ENCODE measurements at places on chromosomes 7 and 10. TPM values are rescaled to one million over a fixed set of nuclear protein-coding genes. Genes with fewer than 3 reads are reported as not detected.

DNA sequence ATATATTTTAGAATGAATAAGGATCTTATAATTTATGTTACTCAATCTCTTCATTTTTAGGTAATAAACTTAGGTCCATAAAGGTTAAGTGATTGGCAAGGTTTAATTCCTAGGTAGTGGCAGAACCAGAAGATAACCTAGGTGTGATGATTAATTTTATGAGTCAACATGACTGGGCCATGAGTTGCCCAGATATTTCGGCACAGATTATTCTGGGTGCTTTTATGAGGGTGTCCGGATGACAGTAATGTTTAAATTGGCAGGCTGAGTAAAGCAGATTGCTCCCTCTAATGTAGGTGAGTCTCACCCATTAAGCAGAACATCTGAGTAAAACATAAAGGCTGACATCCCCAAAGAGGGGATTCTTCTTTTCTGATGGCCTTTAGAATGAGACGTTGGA, 1349.3 kb upstream of the CELF2 start:
- H3K27me3 ChIP-seq = no peaks in the 10 kb centered on the region
- peak; percentile 48 for DNase-seq
- peaks cover 12% of the 10 kb centered on the region for H3K4me1 ChIP-seq
- H3K27ac ChIP-seq = peak overlapping the region; percentile 13
- H3K4me3 ChIP-seq = no peak overlapping the region

- H3K27ac ChIP-seq = no peak overlapping the region
- no peak overlapping the region for H3K4me3 ChIP-seq
- no peaks in the 10 kb centered on the region for H3K4me1 ChIP-seq
- H3K36me3 ChIP-seq = no peaks in the 10 kb centered on the region
- H3K27me3 ChIP-seq = peaks cover 14% of the 10 kb centered on the region
These were observed 186.2 kb upstream of the PDE1C start for GRCh38 chr7:32256376-32256775.

DNA sequence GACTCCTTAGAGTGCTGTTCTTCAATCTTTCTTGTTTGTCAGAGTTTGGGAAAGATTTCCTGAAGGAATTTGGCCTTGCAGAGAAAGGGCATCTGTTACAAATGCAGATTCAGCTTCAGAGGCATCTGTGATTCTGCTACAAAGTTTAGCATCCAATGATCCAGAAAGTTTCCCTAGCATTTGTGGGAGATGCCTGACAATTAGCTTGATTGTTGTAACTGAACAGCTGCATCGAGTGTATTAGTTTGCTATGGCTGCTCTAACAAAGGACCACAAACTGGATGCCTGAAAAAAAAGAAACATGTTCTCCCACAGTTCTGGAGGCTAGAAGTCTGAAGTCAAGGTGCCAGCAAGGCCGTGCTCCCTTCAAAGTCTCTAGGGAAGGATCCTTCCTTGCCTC, 365.1 kb downstream of the GRID1 start:
- H3K4me1 ChIP-seq = no peaks in the 10 kb centered on the region
- no peak overlapping the region for H3K4me3 ChIP-seq
- H3K27ac ChIP-seq = no peak overlapping the region
- DNase-seq = no peak
- no peaks in the 10 kb centered on the region for H3K36me3 ChIP-seq

DNA sequence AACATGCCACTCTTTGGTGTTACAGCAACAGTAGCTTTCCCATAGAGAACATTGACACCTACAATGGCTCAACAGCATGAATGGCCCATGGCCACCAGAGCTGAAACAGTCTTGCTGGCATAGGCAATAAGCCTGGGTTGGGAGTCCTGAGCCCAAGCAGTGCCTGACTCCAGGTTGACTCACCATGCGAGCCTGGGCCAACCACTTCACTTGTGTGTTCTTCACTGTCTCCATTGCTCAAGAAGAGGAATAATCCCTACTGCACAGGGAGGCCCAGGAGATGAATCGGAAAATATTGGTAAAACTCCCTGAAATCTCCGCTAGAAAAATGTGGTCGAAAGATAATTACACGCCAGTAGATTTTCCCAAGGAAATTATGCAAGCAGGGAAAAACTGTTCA, 89.2 kb upstream of the INHBA start:
- no peaks in the 10 kb centered on the region for H3K4me1 ChIP-seq
- H3K36me3 ChIP-seq = no peaks in the 10 kb centered on the region
- no peak overlapping the region for H3K27ac ChIP-seq
- no peaks in the 10 kb centered on the region for H3K27me3 ChIP-seq
- DNase-seq = peak; percentile 30
- H3K4me3 ChIP-seq = no peak overlapping the region

GRCh38 chr10:29120216-29120615, 168.7 kb upstream of the LYZL1 start:
- DNase-seq = peak; percentile 87
- H3K27me3 ChIP-seq = no peaks in the 10 kb centered on the region
- H3K4me1 ChIP-seq = peaks cover 8% of the 10 kb centered on the region
- peaks cover under 1% of the 10 kb centered on the region for H3K36me3 ChIP-seq
- peak overlapping the region; percentile 2 for H3K27ac ChIP-seq
- no peak overlapping the region for H3K4me3 ChIP-seq

DNA sequence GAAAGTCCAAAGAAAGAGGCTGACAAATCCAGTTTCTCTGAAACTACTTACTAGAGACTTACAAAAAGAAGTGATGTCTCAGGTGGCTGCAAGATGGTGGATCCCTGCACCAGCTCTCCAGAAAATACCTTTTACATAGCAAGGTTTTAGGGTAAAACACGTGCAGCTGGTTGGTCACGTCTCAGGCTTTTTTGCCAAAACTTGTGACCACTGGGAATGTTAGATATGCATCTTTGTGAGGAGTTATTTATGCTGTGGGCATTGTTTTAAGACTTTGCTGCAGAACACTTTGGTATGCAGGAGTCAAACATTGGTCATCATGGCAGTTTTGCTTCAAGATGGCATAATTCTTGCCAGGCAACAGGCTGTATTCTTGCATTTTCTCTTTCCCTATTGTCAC, 1352.8 kb downstream of the REEP3 start:
- no peak overlapping the region for H3K4me3 ChIP-seq
- H3K27me3 ChIP-seq = no peaks in the 10 kb centered on the region
- no peak overlapping the region for H3K27ac ChIP-seq
- H3K36me3 ChIP-seq = no peaks in the 10 kb centered on the region
- DNase-seq = no peak

- H3K4me3 ChIP-seq = no peak overlapping the region
- H3K36me3 ChIP-seq = peaks cover 5% of the 10 kb centered on the region
- H3K4me1 ChIP-seq = no peaks in the 10 kb centered on the region
- DNase-seq = no peak
These were observed 314.8 kb downstream of the DNAJB6 start for GRCh38 chr7:157651366-157652160.

DNA sequence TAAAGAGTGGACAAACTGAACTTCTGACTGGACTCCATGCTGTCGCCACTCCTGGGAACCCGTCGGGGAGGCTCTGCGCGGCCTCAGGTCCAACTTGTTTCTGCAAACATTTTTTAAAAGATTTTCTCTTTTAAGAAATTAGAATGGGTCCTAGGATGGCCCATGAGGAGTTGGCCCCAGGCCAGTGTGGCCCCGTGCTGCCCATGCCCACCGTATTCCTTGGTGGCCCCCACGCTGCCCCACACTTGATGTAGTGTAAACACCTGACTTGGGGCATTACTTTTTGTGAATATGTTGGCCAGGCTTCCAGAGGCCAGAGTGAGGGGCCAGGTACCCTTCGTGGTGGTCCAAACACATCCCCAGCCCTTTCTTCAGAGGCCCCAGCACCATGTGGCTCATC, 19.3 kb downstream of the ZNF316 start:
- H3K36me3 ChIP-seq = peaks cover 40% of the 10 kb centered on the region
- no peaks in the 10 kb centered on the region for H3K27me3 ChIP-seq
- H3K4me1 ChIP-seq = no peaks in the 10 kb centered on the region
- no peak overlapping the region for H3K27ac ChIP-seq
- no peak overlapping the region for H3K4me3 ChIP-seq

DNA sequence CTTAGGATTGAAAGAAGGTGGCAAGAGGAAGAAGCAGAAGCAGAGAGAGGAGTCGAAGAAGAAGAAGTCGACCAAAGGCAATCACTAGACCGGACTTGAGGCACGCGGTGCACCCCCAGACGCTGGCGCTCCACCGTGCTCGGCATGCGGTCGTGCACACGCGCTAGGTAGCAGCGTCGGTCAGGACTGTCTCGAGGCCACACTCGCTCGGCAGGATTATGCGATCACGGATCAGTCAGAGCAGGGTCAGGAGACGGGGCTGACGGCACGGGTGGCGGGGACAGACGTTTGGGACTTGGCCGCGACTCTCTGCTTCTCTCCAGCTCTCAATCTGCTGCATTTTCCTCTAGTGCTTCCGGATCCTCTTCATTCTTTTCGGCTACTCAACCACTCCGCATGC, 79.2 kb downstream of the DNAJB6 start:
- peaks cover 32% of the 10 kb centered on the region for H3K36me3 ChIP-seq
- peaks cover 9% of the 10 kb centered on the region for H3K4me1 ChIP-seq
- H3K27me3 ChIP-seq = no peaks in the 10 kb centered on the region
- H3K27ac ChIP-seq = no peak overlapping the region
- no peak for DNase-seq
- H3K4me3 ChIP-seq = no peak overlapping the region

GRCh38 chr7:43937444-43937843, 11.2 kb downstream of the UBE2D4 start:
- H3K36me3 ChIP-seq = no peaks in the 10 kb centered on the region
- H3K4me1 ChIP-seq = no peaks in the 10 kb centered on the region
- DNase-seq = no peak
- no peak overlapping the region for H3K27ac ChIP-seq
- no peaks in the 10 kb centered on the region for H3K27me3 ChIP-seq

- H3K27me3 ChIP-seq = peaks cover 2% of the 10 kb centered on the region
- H3K4me1 ChIP-seq = no peaks in the 10 kb centered on the region
- DNase-seq = no peak
- H3K36me3 ChIP-seq = no peaks in the 10 kb centered on the region
- H3K27ac ChIP-seq = no peak overlapping the region
- H3K4me3 ChIP-seq = no peak overlapping the region
These were observed 72.1 kb downstream of the EEPD1 start for GRCh38 chr7:36224934-36225858.

DNA sequence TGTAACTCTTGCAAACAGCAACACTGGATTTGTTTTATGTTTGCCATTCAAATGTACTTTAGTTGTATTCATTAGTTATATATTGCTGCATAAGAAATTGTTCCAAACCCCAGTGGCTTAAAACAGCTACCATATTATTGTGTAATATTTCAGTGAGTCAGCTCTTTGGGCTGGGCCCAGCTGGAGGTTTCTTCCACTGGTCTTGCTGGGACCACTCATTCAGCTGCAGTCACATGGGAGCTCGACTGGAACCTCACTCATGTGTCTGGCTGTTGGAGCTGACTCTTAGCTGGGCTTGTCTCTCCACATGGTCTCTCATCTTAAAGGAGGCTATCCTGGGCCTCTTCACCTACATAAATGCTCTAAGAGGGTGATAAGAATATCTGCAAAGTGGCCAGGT, 23.2 kb upstream of the PIP4K2A start:
- no peaks in the 10 kb centered on the region for H3K27me3 ChIP-seq
- no peaks in the 10 kb centered on the region for H3K4me1 ChIP-seq
- no peaks in the 10 kb centered on the region for H3K36me3 ChIP-seq
- no peak overlapping the region for H3K4me3 ChIP-seq

DNA sequence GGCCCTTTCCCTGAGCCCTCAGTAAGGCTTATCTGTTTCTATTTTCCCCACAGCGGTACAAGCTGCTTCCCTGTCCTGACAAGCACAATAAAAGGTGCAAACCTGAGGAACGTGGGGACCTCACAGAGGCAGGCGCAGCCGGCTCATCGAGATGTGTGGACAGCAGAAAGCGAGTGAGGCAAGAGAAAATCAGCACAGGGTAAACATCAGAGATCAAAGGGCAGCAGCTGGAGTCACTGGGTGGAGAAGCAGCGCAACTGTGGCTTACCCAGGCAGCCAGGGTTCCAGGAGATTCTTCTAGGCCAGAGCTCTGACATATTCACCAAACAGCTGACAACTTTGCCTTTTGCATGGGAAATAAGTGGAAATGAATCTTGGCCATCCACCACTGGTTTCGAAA, 212.6 kb downstream of the WDR11 start:
- no peak overlapping the region for H3K27ac ChIP-seq
- no peak for DNase-seq
- H3K36me3 ChIP-seq = no peaks in the 10 kb centered on the region
- H3K27me3 ChIP-seq = no peaks in the 10 kb centered on the region
- H3K4me1 ChIP-seq = peaks cover 11% of the 10 kb centered on the region

DNA sequence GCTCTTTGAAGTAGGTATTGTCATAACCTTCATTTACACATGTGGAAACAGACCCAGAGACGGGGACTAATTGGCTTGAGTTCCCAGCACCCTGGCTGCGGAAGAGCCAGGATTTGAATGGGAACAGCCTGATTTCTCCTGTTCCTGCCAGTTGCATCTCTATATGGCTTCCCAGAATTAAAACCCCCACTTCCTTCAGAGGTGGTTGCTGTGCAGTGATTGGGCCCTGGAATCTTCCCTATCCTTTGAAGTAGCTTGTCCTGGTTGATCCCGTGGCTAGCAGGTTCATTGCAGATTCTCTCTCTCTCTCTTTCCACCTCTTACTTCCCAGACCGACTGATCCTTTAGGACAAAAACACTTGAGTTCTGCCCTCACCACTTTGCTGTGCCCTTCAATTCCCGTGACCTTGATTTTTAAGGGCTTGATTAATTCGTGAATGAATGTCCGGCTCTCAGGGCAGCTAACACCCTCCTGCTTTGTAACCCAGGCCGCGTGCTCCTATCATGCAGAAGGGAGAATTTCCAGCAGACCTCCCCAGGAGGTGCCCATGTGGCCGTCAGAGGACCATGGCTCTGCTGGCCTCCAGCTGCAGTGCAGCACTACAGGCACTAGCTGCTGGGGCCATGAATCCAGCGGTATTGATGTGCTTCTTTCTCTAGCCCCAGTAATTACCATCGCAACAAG, 120.6 kb upstream of the AGK start:
- no peaks in the 10 kb centered on the region for H3K27me3 ChIP-seq
- H3K4me3 ChIP-seq = no peak overlapping the region
- no peak for DNase-seq
- H3K36me3 ChIP-seq = peaks cover 5% of the 10 kb centered on the region
- H3K27ac ChIP-seq = no peak overlapping the region

GRCh38 chr7:140212100-140212881, 35.5 kb upstream of the KDM7A start:
- H3K36me3 ChIP-seq = no peaks in the 10 kb centered on the region
- no peak for DNase-seq
- peaks cover 7% of the 10 kb centered on the region for H3K4me1 ChIP-seq
- H3K27me3 ChIP-seq = no peaks in the 10 kb centered on the region
- H3K4me3 ChIP-seq = no peak overlapping the region

GRCh38 chr7:105786520-105787470, 89.6 kb downstream of the ATXN7L1 start:
- H3K36me3 ChIP-seq = peaks cover 3% of the 10 kb centered on the region
- no peaks in the 10 kb centered on the region for H3K27me3 ChIP-seq
- DNase-seq = peak; percentile 87

HMX3 gene
- not detected for total RNA-seq

TWIST1 gene
- total RNA-seq = 16.1 TPM

LIPF gene
- not detected for total RNA-seq

EIF5AL1 gene
- 0.54 TPM for total RNA-seq
